ENCODE measurements at places on chromosomes 7 and 10.
A peak's percentile ranks its signal among the peaks of the same experiment; 100 is the strongest.

- no peak for DNase-seq
Measured at GRCh38 chr10:80501913-80502521, 35.7 kb upstream of the SH2D4B start.

DNA sequence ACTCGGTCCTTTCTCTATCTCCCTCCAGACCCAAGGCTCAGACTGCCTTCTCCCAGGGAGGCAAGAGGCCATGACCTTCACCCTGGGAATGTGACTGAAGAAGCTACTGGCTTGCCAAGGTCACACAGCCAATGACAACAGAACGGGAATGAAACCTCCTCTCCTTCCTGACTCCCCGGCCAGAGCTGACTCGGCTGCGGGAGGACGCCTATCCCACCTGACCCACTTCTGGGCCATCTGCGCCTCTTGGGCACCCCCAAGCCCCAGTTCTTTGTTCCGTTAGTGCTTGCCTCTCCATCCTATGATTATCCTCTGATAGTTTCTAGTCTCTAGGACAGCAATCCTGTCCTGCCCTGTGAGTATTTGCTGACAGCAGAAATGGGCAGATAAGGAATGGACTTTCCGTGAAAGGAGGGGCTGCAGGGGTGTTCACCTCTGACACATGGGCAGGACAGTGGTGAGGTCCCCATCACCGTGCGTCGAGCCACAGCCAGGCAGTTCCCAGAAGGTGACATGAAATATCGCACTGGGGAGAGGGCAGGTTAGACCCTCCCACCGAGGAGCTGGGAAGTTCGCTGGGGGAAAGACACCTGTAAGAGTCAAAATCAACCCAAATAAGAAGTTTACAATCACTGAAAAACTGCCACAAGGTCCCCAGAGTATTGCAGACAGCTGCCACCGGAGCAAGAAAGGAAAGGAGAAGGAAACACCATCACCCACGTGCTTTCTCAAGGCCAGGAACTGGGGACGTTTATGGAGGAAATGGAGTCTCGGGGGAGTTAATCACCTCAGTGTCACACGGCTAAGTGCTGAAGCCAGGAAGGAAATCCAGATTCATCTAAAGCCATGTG, 63.0 kb downstream of the INSIG1 start:
- no peak for DNase-seq

DNA sequence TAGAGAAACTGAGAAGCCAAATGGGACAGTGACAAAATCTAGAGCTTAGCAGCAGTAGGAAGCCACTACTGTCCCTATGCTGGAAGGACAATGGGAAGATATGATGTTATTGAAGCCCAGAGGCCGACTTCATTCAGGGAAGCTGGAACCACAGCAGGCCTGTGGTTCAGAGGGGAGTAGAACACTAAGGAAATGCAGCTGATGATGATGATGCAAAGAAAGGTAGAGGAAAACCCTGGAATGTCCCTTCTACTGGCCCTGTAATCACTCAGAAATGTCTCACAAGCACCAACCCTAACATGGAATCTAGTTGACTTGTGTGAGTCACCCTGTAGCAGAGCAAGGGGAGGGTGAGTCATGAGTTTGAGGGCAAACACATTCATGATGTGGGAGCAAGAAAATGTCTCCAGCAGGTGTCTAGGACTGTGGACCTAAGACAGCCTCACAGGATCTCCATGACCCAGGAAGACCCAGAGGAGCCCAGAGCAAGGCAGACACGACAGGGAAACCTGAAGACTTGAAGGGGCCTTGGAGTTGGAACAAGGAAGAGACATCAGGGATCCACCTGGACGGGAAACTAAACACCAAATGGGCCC, 37.0 kb upstream of the LRRC17 start:
- no peak for DNase-seq

DNA sequence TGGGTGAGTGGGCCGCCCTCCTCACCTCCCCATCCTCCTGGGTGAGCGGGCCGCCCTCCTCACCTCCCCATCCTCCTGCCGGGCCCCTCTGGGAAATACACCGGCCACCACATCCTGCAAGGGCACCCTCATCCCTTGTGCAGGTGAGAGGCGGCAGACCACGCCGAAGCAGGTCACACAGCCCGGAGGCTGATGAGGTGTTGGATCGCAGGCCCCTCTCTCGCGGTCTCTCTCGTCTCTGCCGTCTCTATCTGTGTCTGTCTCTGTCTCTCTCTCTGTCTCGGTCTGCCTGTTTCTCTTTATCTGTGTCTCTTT, 30.8 kb upstream of the FOXL3 start:
- no peak for DNase-seq

DNA sequence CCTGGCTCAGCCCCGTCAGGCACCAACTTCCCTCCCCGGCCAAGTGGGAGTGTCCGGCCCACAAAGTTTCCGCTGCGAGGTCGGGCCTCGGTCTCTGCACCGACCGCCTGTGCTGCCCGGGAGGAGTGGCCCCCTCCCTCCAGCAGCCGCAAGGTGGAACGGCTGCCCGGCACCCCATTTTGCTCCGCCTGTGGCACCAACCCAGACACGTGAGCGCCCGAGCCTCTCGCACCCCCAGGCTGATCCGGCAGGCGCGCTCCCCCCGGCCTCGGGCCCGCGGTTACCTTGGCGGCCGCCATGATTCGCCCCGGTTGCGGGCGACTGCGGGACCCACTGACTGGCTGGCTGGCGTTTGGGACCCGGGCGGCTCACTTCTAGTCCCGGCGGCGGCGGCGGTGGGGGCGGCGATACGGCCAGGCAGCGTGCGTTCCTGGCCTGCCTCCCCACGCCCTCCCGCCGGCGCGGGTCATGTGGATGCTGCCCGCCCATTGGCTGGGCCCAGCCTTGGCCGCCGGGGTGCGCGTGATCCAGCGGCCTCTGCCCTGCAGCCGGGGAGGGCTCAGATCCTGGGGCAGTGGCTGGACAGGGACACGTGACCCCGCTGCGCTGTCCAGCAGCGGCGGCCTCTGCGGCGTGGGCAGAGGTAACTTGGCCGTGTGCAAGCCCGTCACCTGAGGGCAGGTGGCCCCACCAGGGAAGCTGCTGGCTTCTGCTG, at the start of gene SLC25A13:
TSS of gene SLC25A13 (minus strand) at position 441 of the 715 bp plus-strand sequence. CDS start at position 299, 142 bp downstream.
- DNase-seq, result peak; percentile 93

GRCh38 chr7:15228831-15229230, 326.3 kb upstream of the DGKB start:
- DNase-seq, result no peak

All from hippocampal formation (tissue), 2 donors.